ENCODE measurements at places on chromosomes 11 and 22. TPM values are rescaled to one million over a fixed set of nuclear protein-coding genes. Genes with fewer than 3 reads are reported as not detected.

- DNase-seq: no peak
- H3K27ac ChIP-seq: no peak overlapping the region
- no peak overlapping the region for H3K4me3 ChIP-seq
- no peaks in the 10 kb centered on the region for H3K36me3 ChIP-seq
- H3K27me3 ChIP-seq: peaks cover 25% of the 10 kb centered on the region
Observed at GRCh38 chr11:71558996-71559395, 6.4 kb upstream of the KRTAP5-10 start.

DNA sequence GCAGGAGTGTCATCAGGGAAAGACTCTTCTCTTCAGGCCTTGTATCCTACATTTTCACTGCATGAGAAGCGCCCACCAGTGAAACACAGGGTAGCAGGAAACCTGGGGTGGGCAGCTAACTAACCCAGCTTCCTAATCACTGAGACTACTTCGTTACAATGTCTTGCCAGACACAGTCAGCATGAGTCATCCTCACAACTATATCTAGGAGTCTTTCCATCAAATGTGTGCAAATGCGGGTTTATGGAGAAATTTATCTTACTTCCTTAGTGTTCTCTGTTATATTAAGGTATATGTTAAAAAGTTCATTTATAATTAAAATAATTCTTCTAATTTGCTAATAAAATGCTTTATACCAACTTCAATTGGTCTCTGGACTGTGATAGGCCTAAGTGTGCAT, 79.9 kb upstream of the RAB1B start:
- no peaks in the 10 kb centered on the region for H3K27me3 ChIP-seq
- H3K4me1 ChIP-seq: peaks cover 34% of the 10 kb centered on the region
- no peak overlapping the region for H3K4me3 ChIP-seq
- peak overlapping the region; percentile 51 for H3K27ac ChIP-seq
- DNase-seq: peak; percentile 7
- H3K36me3 ChIP-seq: peaks cover 18% of the 10 kb centered on the region

- no peak overlapping the region for H3K4me3 ChIP-seq
- H3K27ac ChIP-seq: no peak overlapping the region
- no peaks in the 10 kb centered on the region for H3K36me3 ChIP-seq
- H3K4me1 ChIP-seq: no peaks in the 10 kb centered on the region
Observed at GRCh38 chr22:27125539-27125938, 468.2 kb downstream of the MIAT start.

- DNase-seq: peak; percentile 69
- H3K36me3 ChIP-seq: no peaks in the 10 kb centered on the region
- peak overlapping the region; percentile 70 for H3K27ac ChIP-seq
- H3K4me3 ChIP-seq: no peak overlapping the region
Observed at GRCh38 chr11:47152953-47153950, 23.4 kb downstream of the ARFGAP2 start.

- no peak overlapping the region for H3K27ac ChIP-seq
- H3K36me3 ChIP-seq: peaks cover 6% of the 10 kb centered on the region
- H3K27me3 ChIP-seq: no peaks in the 10 kb centered on the region
- no peak overlapping the region for H3K4me3 ChIP-seq
- no peak for DNase-seq
- H3K4me1 ChIP-seq: peaks cover 7% of the 10 kb centered on the region
Observed at GRCh38 chr11:76659672-76660532, 10.6 kb downstream of the LRRC32 start.

GRCh38 chr11:119586181-119586580, 142.8 kb downstream of the NECTIN1 start:
- H3K27me3 ChIP-seq: peaks cover 41% of the 10 kb centered on the region
- no peak for DNase-seq

Gene OSBP2
- 0.58 TPM for total RNA-seq

Data from activated CD8-positive, alpha-beta T cell treated with anti-CD3 and anti-CD28 coated beads for 36 hours (primary cell).